ENCODE measurements at places on chromosomes 12 and 14.

DNA sequence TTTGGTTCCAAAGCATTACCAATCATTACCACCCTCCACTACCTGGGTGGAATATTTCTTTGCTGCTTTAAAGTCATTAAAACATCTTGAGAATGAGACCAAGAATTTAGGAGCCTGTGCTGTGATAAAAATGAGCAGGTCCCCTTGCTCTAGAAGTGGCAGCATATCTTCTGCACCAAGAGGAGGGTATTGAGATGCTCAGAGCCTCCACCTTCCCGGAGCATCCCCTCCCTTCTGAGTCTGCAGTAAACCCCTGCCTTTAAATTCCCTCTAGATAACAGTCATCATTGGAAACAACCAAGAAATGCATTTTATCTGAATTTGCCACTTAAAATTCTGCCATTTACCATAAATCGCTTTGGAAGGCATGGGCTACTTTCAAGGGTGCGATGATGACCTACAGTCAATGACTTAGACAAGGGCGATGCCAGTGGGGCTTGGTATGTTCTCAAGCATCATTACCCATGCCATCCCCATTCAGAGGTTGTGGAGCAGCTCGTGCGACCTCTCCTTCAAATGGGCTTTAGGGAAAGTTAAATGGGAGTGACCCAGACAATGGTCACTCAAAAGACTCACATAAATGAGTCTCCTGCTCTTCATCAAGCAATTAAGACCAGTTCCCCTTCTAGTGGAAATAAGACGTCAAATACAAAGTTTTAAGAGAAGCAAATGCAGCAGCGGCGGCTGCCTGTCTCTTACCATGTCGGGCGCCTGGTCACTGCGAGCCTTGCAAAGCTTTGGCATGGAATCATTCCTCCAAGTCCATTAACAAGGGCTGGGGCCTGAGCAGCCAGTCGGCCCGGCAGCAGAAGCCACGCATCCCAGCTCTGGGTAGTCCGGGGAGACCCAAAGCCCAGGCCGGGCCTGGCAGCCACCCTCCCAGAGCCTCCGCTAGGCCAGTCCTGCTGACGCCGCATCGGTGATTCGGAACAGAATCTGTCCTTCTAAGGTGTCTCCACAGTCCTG is 334.5 kb downstream of the TMEM121 start:
- DNase-seq, result no peak

- DNase-seq, result no peak
These were observed 6.0 kb upstream of the GTSF1 start for GRCh38 chr12:54479421-54479820.

DNA sequence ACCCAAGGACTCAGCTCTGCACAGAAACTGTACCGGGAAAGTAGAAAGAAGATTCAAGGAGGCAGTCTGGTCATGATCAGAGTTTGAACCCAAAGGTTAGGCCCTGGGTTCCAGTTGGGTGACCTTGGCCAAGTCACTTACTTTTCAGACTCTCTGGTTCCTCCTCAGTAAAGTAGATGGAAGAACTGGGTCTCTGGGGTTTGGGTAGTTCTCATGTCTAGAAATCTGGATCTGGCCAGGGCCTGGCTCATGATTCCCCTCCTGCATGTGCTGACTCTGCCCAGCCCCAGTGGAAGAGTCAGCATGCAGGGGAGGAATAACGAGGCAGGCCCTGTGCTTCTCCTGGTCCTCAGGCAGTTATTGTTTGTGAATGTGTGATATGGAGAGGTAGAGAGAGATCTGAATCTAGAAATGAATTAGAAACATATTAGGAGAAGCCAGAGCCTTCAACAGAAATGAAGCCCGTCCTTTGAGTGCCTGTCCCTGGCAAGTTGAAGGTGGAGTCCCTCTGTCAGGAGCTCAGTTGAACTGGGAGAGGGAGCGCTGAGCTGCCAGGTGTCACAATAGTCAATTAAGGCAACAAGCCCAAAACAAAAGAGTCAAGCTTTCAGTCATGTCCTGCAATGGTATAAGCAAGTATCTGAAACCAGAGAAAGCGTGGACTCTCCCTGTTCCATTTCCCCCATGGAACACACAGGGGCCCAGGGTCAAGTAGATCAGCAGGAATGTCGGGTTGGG is 131.3 kb upstream of the HIF1A start:
- no peak for DNase-seq

- no peak for DNase-seq
These were observed 171.1 kb upstream of the G2E3 start for GRCh38 chr14:30387871-30388270.

DNA sequence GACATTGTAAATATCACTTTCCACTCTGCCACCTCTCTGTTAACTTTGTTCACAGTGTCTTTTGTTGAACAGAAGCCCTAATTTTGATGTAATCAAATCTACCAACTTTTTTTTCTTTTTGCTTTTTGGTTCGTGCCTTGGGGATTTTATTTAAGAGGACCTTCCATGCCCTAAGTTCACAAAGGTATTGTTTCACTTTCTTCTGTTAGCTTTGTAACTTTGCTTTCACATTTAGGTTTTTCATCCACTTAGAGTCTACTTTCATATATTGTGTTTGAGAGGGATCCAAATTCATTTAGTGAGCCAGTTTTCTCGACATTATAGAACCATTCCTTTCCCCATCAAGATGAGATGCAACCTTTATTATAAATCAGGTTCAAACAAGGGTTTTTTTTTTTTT is 275.7 kb upstream of the CRY1 start:
- DNase-seq, result no peak

- no peak for DNase-seq
These were observed 9.6 kb upstream of the ASIC1 start for GRCh38 chr12:50047693-50048250.

DNA sequence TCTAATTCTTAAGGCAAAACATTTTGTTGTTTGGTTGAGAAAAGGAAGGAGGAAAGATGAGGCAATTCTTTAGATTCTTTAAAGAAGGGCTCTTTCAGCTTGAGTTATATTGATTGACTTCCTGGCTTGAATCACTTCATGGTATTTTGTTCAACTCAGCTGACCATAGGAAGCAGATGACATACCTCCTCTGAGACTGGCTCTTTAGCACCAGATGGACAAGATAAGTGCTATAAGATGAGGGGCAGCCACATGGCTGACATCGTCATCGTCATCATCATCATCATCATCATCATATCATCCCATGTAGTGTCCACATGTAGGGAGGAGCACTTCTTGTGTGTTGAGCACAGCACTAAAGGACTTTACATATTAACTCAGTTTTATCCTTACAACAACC is 81.3 kb downstream of the SSPN start:
- no peak for DNase-seq

GRCh38 chr12:85740186-85740585 is 96.0 kb downstream of the RASSF9 start:
- DNase-seq, result no peak

DNA sequence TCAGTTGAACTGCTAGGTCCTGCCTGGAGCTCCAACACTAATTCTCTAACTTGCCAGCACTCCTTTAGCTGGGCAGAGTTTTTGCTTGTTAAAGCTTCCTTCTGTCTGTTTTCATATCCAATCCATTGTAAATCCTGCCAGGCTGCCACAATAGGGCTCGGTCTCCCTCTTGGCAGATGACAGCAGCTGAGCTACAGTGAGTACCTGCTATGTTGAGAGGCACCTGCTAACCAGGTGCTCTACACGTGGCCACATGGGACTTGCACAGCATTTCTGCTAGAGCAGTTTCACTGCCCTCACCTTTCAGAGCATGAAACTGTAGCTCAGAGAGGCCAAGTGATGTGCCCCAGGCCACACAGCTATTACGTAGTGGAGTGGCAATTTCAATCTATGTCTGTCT is 106.6 kb upstream of the NOS1 start:
- DNase-seq, result no peak

GRCh38 chr12:40963751-40964150 is 224.4 kb upstream of the PDZRN4 start:
- DNase-seq, result no peak

- DNase-seq, result no peak
These were observed 286 bp downstream of the PPP4R3A start for GRCh38 chr14:91509878-91510170.

DNA sequence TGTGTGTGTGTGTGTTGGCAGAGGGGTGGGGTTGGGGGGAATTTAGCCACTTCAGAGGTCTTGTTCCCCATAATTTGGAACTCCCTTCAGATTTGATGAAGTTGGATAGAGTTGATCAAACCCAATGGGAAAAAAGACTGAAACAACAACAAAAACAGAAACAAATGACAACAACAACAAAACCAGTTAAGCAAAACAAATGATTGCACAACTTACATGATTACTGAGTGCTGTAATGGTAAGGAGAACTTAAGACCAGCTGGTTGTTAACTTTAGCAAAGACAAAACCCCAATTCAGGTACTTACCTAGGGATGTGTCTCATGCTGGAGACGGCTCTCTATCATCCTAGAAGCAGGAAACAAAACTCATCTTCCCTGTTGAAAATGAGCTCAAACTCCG is 107.8 kb upstream of the DDHD1 start:
- DNase-seq, result no peak

DNA sequence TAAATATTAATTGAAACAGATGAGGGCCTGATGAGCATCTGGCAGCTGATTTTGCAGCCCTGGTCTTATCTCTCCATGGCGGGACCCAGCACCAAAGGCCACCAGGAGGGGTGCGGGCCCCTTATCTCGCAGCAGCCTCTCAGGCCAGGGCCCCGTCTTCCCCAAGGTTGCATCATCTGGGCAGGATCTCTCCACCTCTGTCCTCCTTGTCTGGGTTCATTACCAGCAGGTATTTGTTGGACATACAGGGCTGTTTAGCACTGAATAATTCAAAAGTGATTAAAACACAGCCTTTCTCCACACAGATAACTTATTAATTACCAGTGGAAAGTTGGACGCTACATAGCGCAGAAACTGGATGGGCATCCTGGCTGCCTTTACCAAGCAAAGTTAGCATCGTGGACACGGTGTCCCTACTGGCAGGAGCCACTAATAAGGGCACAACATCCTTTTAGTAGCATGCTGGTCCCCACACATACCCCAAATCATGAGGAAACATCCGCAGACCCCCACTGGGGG is 25.8 kb downstream of the TMEM120B start:
- DNase-seq, result no peak

DNA sequence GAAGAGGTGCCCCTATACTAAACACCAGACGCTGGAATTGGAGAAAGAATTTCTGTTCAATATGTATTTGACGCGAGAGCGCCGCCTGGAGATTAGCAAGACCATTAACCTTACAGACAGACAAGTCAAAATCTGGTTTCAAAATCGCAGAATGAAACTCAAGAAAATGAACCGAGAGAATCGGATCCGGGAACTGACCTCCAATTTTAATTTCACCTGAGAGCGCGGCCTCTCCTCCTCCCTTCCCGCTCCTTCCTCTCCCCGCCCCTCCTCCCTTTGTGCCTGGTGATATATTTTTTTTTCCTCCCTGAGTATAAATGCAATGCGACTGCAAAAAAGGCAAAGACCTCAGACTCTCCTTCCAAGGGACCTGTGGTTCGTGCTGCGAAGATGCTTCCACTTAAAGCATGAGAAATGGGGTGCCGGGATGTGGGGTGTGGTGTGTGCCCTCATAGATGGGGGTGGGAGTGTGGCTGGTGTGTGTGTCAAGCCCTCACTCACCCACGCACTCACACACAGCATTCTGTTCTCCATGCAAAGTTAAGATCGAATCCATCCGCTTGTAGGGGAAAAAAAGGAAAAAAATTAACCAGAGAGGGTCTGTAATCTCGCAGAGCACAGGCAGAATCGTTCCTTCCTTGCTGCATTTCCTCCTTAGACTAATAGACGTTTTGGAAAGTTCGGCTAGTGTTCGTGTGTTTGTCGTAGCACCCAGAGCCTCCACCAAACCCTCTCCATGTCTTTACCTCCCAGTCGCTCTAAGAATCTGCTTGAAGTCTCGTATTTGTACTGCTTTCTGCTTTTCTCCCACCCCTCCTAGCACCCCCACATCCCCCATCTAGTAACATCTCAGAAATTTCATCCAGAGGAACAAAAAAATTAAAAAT is 4.5 kb downstream of the HOXC10 start:
- DNase-seq, result no peak

- DNase-seq, result no peak
These were observed 132.3 kb downstream of the TMEM132C start for GRCh38 chr12:128399253-128399652.

- DNase-seq, result no peak
These were observed 44.9 kb downstream of the FOS start for GRCh38 chr14:75323571-75323970.

DNA sequence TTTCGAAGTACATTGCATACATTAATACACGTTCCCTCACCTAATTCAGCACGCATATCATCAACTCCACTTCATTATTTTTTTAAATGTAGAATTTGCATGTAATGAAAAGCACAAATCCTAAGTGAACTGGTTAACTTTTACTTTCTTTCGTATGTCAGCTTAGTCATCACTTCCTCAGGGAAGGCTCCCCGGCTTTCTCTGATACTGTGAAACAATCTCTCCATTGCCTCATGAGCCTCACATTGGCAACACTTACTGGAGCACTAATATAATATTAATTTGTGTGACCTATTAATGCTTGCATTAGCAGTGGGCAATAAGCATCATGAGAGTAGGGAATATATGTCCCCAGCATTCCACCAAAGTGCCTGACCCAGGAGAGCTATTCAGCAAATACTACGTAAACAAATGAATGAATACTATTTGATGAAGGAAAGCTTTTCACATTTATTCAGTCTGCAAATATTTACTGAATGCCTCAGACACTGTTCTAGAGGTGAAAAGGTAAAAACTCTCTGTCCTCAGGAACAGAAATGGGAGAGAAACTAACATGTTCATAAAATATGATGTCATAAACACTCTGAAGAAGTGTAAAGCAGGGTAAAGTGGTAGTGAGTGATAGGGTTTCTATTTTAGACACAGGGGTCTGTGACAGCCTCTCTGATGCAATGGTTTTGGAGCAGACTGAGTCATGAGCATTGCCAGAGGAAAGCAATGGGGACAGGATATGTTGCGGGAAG is 327.5 kb upstream of the DIO2 start:
- no peak for DNase-seq

DNA sequence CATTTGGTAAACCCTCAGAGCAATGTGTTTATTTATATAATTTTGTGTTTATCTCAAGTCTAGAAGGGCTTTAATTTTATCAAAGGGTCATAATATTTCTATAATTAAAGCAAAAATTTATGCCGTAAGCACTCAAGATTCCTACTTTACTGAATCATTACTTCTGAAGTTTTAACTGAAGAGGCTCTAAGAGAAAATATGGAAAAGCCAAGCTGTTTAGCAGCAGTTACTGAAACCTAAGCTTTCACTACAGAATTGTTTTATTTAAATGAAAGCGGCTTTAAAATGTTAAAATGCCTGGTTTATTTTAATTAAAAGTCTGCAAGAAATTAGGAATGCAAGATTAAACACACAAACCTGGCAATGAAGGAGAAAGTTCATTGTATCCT is 73.9 kb upstream of the BBS10 start:
- DNase-seq, result no peak

All from stimulated activated CD8-positive, alpha-beta memory T cell treated with anti-CD3 and anti-CD28 coated beads, Interleukin-7, amount 100 ng/mL, for 24 hours (primary cell).